H54 (cell line): ENCODE measurements at places on chromosomes 2 and 18.

DNA sequence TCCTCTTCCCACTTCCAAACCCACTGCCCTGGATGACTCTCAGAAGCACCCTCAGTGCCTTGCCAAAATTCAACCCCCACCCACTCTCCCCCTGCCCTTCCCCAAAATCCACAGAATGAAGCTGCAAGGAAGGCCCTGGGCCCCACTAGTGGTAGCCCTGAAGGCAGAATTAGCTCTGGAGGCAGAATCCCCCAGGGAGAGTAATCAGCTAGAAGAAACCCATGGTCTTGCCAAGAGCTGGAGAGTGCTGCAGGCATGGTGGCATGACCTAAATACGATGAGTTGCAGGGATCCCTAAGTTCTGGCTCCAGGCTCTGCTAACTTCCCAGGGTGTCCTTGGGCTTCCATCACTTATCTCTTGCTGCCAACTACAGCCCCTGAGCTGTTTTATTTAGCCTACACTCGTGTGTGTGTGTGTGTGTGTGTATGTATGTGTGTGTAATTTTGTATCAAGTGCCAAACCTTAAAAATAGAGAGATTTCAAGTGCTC is 7.9 kb downstream of the GAD1 start:
- no peak for DNase-seq

DNA sequence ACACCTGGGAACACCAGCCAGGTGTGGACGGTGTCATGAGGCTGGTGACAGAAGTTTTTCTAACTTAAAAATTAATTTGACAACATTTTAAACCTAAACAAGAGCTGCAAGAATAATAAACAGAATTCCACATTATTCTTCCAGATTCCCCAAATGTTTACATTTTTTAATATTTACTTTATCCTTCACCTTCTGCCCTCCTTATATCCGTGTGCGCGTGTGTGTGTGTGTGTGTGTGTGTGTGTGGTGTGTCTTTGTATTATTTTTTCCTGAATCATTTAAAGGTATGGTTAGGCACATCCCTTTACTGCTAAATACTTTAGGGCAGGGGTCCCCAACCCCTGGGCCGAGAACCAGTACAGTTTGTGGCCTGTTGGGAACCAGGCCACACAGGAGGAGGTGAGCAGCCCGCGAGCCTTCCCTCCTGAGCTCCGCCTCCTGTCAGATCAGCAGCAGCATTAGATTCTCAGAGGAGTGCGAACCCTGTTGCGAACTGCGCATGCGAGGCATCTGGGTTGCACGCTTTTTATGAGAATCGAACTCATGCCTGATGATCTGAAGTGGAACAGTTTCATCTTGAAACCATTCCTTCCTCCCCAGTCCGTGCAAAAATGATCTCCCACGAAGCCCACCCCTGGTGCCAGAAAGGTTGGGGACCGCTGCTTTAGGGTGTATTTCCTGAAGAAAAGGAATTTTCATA is 16.4 kb upstream of the IL1R2 start:
- DNase-seq, result no peak

GRCh38 chr18:47997338-47997780 is 66.9 kb upstream of the SMAD2 start:
- no peak for DNase-seq

DNA sequence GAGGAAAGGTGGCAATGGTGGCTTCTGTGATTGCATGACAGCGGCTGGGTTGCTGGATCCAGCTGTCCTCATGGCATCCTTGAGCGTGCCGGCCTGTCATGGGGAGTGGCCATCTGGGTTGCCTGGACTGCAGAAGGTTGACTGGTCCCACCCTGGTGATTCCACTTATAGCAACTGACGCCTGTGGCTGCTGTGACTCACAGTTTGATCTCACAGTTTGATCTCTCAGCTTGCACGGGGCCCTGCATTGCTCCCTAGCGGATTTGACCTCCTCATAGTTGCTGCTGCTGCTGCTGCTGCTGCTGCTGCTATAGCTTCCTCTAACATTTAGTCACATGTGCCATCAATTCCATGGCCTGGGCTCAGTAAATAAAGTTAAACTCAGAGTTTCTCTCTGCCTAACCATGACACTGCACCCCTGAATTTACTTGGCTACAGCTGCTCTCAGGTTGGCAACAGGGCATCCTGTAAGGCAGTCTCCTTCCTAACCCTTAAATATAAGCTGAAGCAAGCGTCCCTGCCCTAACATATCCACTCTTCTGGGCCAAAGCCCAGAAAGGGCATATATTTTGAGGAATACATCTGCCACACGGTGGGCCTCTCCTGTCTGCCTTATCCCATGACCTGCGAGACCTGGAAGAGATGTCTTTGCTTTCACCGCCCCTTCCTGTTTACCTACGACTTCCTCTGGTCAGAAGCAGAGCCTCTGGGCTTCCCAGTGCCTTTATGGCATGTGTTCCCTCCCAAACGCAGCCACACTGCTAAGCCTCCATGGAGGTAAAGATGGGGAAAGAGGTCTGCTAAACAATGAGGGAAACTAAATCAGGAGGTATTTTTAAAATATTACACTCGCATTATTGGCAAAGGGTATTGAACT is 37.8 kb upstream of the CCDC150 start:
- DNase-seq, result peak; percentile 93

- no peak for DNase-seq
These were observed 18.3 kb downstream of the FHL2 start for GRCh38 chr2:105380432-105381100.

DNA sequence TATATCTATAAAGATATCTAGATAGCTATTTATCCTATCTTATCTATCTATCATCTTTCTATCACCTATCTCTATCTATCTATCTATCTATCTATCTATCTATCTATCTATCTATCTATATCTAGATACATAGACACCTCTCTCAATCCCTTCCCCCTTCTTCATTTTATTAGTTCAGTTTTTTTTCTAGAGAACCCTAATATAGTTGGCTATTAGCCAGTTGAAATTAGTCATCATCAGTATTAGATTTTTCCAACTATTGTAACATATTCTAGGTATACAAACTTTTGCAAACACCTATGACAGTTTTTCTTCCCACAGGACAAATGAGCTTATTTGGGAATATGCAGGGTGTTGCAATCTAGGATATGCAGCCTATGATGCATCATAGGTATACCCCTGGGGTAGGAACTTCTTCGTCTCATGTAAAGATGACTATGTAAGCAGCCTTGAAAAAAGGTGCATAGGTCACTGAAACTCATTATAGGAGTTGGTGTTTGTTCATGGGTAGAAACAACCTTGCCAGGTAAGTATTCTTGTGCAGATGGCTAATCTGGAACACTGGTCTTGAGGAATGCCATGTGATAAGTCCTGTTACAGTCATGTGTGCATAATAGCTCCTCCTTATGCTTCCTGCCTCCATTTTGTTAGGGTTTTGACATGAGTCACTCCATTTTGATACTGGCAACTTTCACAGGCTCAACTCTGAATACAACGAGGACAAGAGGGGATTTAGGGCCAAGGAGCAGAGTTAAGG is 160.7 kb upstream of the ZSWIM2 start:
- DNase-seq, result no peak

DNA sequence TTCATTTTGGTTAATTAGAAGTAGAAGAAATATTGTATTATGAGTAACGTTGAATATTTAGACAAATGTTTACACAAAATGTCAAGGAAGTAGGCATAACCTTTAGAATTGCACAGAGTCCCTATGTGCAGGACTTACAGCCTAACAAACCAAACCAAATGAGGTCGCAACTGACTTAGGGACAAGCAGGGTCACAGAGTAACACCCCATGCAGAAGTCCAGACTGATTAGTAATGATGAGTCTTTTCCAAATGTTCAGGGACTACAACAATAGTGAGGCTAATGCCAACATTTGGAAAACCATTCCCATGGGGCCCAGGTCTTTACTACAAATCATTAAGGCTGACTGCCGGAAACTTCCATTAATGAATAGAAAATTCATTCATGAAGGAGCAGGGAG is 452.5 kb upstream of the CHAC2 start:
- DNase-seq, result no peak

- no peak for DNase-seq
These were observed 122.9 kb upstream of the DDX18 start for GRCh38 chr2:117691595-117691994.

DNA sequence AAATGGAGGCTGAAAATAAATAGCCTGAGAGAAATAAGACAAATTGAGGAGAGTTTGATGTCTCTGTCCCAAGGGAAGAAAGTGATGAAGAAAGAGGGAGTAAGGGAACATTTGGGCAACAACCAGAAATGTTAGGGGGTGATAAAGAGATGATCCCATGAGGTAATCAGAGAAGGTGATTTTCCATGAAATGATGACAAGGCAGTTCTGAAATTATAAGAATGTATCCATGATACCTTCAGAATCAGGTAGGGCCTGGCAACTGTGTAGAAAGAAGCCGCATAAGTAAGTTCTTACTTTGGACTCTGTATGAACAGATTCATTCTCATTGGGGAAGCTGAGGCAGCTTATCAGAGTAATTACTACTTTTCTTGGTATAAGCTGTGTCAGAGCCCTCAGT is 106.1 kb downstream of the THSD7B start:
- DNase-seq, result no peak

- DNase-seq, result no peak
These were observed 30.4 kb downstream of the KCNK3 start for GRCh38 chr2:26722911-26723310.

- DNase-seq, result no peak
These were observed 17.9 kb downstream of the STK17B start for GRCh38 chr2:196153480-196153879.

DNA sequence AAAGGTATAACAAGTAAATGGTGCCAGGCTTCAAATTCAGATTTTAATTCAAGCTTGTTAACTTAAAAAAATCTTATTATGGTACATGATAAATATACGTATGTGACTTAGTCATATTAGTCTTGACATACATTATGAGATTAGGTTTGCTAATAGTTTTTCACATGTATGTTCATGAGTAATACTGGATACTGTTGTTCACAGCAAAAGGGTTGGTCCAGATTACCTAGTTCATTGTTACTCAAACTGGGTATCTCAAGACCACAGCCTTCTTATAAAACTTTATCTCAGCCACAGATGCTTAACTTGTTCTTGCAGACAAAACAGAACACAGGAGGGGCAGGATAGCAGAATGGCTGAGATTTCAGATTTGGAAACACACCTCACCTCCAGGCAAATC is 26.8 kb downstream of the VPS4B start:
- no peak for DNase-seq

- DNase-seq, result no peak
These were observed 53.1 kb upstream of the TMEM87B start for GRCh38 chr2:112001942-112002341.

GRCh38 chr2:72744049-72744448 is 81.8 kb downstream of the EXOC6B start:
- no peak for DNase-seq

DNA sequence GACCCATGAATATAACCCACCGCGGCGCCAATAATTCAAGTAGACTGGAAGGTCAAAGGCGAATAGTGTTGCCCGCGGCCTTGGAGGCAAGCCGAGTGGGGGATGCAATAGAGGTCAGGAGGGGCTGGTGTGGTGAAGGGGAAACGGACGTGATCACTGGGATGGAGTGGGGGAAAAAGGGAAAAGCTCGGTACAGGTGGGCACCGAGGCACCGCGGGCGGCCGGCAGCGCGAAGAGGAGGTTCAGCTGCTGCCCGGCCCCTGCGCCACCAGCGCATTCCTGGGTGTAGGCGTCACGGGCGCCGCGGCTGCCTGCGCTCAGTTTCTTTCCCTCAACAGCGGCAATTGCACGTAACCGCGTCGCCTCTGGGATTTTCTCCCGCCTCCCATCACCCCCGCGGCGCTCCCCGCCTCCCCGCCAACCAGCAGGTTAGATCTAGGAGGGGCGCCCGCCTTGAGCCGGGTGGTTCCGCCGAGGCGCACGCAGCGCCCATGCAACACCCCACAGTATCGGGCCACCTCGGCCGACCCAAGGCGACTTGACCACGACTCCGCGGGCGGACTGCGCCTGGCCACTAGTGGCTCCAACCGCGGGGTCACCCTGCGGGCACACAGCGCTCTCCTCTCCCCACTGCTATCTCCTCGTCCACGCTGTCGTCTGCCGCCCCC is 1.5 kb downstream of the RND3 start:
- DNase-seq, result no peak

DNA sequence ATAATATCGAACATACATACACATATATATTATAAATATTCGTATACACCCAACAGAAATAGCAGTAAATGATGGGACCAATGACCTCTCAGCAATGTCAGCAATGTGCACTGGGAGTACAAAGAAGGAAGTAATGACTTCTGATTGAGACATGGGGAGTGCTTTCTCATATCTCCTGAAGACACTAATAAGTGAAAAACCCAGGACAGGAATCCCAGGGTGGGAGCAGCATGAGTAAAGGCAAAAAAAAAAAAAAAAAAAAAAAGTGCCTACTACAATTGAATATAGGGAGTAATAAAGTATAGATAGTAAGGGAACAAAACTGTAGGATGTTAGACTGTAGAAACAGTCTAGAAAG is 491.3 kb downstream of the IRS1 start:
- no peak for DNase-seq

DNA sequence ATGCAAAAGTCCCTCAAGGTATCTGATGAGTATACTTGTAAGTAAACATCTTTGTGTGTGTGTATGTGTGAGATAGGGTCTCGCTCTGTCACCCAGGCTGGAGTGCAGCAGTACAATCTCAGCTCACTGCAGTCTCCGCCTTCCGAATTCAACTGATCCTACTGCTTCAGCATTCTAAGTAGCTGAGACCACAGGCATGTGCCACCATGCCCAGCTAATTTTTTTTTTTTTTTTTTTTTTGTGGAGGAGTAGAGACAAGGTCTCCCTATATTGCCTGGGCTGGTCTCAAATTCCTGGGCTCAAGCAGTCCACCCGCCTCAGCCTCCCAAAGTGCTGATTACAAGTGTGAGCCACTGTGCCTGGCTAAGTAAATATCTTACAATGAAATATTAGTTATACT is 23.2 kb downstream of the ADAM17 start:
- DNase-seq, result no peak

GRCh38 chr2:166895243-166895642 is 7.0 kb downstream of the XIRP2 start:
- no peak for DNase-seq

GRCh38 chr18:75283731-75284130 is 73.1 kb downstream of the TSHZ1 start:
- no peak for DNase-seq

DNA sequence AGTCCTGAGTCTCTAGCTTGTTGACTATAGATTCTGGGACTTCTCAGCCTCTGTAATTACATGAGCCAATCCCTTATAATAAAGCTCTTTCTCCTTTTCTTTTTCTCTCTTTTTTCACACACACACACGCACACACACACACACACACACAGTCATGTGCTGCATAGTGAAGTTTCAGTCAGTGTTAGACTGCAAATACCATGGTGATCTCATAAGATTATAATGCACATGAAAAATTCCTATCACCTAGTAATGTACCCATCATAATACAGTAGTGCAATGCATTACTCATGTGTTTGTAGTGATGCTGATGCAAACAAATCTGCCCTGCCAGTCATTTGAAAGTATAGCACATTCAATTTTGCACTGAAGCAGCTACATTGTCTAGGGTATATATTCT is 558.2 kb downstream of the SUCLG1 start:
- DNase-seq, result peak; percentile 11

DNA sequence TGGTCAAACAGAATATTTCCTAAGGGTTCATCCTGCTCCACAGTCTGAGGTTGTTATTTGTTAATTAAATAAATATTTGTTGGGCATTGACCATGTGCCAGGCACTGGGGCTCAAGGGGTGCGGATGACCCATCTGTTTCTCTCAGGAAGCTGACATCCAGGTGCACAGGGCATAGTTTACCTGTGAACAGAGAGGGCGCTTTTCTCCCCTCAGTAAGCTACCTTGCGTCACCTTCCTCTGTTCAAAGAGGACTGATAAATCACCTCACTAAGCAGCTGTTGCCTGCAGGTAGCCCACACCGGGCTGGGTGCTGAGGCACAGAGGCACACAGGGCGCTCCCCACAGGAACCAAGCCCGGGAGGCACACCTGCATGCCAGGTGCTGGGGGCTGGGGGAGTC is 41.6 kb downstream of the SH3RF3 start:
- DNase-seq, result no peak
